ENCODE measurements at places on chromosomes 12 and 14.

GRCh38 chr12:49922349-49923034 is 18.8 kb upstream of the FAIM2 start:
- DNase-seq: no peak

GRCh38 chr12:95446506-95446900 is 27.4 kb upstream of the METAP2 start:
- no peak for DNase-seq

GRCh38 chr12:41527062-41527461 is 338.9 kb downstream of the PDZRN4 start:
- no peak for DNase-seq

GRCh38 chr14:70332015-70332414 is 27.5 kb downstream of the COX16 start:
- no peak for DNase-seq

DNA sequence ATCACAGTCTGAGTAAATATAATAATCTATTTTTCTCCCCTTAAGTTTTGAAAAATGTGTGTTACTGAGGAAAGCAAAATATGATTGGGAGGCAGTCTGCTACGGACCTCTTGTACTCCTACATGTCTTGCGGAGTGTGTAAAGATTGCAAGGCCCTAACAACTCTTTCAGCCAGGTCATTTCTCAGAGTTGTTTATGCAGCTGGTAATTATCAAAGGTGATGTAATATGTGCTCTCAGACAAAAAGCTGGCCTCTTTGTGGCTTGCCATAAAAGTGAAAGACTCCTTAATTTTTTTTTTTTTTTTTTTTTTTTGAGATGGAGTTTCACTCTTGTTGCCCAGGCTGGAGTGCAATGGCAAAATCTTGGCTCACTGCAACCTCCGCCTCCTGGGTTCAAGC is 40.5 kb upstream of the MON2 start:
- no peak for DNase-seq

GRCh38 chr12:131994589-131994988 is 44.8 kb downstream of the EP400 start:
- no peak for DNase-seq

- DNase-seq: no peak
Observed at GRCh38 chr12:85693093-85693665, 143.0 kb downstream of the RASSF9 start.

GRCh38 chr14:23365732-23366425 is 907 bp upstream of the EFS start:
- DNase-seq: no peak

- no peak for DNase-seq
Observed at GRCh38 chr12:6280053-6280469, 30.4 kb upstream of the PLEKHG6 start.

Data from effector CD4-positive, alpha-beta T cell (primary cell).